ENCODE measurements at places on chromosomes 1 and 21.
A peak's percentile ranks its signal among the peaks of the same experiment; 100 is the strongest.

GRCh38 chr1:42966688-42967612 is 8.3 kb upstream of the SLC2A1 start:
- no peak for DNase-seq

DNA sequence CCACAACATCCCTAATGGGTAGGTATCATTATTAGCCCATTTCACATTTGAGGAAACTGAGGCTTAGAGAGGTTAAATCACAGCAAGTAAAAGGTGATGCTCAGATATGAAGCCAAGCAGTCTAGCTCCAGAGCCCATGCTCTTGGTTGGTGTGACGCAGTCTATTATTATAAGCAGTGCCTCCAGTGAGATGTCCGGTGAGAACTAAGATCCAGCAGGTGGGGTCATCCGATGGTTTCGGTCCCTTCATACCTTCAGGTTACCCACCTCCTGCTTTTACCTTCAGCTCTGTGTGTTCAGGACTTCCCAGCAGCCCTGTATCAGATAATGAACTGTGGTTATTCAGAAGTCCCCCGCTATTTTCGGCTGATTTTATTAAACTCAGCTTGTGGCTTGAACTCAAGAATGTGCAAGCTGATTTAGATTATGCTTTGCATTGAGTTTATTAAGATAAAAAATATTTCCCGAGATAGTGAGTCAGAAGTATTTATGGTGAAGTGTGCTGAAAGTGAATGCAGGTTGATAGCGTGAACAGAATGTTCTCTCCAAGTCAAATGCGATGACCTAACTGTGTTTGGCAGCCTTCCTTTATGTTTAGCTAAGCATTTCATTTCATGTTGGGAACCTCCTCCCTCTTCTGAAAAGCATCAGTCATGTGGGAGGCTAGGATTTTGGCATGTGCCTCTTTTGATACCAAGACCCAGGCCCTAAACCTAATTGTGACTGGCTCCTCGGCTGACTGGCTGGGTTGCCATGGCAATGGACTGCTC is 160.9 kb upstream of the UBE2U start:
- DNase-seq, result no peak

GRCh38 chr1:214051786-214052185 is 64.0 kb downstream of the PROX1 start:
- no peak for DNase-seq

- DNase-seq, result no peak
These were observed 104.9 kb downstream of the PTGS2 start for GRCh38 chr1:186575348-186575747.

DNA sequence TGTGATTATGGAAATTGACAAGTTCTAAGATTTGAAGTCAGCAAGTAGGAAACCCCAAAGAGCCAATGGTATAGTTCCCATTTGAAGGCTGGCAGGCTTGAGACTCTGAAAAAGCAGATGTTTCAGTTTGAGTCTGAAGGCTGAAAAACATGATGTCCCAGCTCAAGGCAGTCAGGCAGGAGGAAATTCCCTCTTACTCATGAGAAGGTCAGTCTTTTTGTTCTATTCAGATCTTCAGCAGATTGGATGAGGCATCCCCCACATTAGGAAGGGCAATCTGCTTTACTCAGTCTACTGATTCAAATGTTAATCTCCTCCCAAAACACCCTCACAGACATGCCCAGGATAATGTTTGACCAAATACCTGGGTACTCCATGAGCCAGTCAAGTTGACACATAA is 372.5 kb upstream of the ST6GALNAC5 start:
- DNase-seq, result no peak

DNA sequence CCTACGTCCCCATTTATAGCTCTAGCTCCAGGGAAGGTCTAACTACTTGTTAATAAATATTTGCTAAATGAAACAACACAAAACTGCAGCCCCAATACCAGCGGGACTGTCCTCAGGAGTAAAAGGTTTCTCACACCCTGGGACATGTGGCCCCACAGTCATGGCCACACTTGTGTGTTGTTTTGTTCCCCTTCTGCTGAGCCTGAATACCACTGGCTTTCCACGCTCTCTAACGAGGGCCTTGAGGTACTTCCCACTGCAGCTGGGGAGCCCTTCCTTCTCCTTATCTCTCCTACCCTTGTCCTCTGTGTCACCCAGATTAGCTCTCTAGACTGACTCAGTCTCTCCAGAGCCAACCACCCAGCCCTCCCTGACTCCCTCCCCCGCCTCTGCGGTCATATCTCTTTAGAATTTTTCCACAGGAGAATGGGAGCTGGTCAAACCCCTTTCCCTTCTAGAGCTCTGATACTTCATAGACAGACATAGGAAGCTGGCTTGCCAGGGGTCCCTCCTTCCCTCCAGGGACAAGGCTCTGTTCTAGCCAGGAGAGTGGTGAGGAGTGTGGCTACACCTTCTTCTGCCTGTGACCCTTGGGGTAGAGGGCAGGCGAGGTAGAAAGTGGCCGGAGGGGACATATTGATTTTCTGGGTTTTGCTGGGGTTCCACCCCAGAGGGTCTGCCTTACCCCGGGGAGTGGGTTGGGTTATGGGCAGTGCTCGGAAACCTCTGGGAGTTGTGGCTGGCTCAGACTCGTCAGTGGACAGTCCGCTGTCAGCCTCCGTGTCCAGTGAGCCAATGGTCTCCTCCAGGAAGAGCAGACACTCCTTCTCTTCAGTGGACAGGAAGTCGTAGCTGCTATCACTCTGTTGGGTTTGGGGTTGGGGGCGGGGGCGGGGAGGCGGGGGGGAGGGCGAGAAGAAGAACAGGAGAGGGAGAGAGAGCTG is 8.1 kb downstream of the C1orf116 start:
- no peak for DNase-seq

- peak; percentile 63 for DNase-seq
These were observed 8.1 kb upstream of the LEFTY1 start for GRCh38 chr1:225896937-225897549.

GRCh38 chr1:66326867-66327266 is 207.1 kb upstream of the SGIP1 start:
- DNase-seq, result no peak

DNA sequence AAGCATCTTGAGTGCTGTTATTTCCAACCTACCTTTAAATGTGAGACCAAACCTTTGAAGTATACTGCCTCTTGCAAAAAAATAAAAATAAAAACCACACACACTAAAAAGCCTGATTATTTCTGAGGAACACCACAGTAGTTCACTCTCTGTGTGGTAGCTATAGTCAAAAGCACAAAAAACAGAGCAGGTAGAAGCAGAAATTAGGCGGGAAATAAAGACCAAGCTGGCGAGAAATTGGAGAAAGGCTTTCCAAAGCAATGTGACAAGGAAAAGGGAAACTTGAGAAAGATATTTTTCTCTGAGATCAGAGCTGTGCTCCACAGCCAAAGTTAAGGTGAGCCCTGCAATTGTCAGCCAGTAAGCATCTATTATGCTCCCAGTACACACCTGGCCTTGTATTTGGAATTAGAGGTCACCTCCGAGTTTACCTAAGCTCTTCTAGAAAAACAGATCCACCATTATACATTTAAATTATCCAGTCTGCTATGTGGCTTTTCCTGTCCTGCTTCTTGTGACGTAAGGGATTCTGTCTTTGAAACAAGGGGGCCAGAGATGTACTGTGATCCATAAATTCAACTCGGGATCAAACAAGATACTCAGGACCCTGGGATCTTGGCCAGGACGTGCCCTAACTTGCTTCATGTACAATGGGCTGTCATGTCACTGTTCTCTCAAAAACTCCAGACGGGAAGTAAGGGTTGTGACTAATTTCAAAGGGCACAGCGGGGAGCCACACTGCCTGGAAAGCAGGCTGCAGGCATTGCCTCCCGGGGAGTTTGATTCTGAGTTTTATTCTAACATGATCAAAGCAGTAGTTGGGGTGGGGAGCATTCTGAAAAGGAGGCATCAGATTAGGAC is 39.8 kb upstream of the RAB4A start:
- no peak for DNase-seq

- DNase-seq, result no peak
These were observed 78.1 kb upstream of the ZNF644 start for GRCh38 chr1:91099746-91100621.

- DNase-seq, result no peak
These were observed 78.3 kb downstream of the UCHL5 start for GRCh38 chr1:192980856-192981255.

- DNase-seq, result no peak
These were observed 2.9 kb downstream of the SELENON start for GRCh38 chr1:25802915-25803314.

- DNase-seq, result no peak
These were observed 489.3 kb downstream of the RWDD3 start for GRCh38 chr1:95723346-95723745.

DNA sequence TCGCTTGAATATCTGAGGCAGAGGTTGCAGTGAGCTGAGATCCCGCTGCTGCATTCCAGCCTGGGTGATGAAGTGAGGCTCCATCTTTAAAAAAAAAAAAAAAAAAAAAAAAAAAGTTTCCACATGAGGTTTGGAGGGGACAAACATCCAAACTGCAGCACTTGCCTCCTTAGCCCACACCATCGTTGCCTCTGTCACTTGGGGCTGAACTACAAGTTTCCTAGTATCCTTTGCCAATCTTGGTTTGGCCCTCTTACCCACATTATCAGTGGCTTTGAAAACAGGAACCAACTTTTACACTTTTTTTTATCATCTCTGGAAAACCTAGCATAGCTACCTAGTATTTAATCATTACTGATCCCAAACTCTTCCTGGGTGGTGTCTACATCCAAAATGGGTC is 59.2 kb downstream of the CLSTN1 start:
- no peak for DNase-seq

GRCh38 chr1:200359610-200360163 is 50.1 kb downstream of the ZNF281 start:
- DNase-seq, result no peak

DNA sequence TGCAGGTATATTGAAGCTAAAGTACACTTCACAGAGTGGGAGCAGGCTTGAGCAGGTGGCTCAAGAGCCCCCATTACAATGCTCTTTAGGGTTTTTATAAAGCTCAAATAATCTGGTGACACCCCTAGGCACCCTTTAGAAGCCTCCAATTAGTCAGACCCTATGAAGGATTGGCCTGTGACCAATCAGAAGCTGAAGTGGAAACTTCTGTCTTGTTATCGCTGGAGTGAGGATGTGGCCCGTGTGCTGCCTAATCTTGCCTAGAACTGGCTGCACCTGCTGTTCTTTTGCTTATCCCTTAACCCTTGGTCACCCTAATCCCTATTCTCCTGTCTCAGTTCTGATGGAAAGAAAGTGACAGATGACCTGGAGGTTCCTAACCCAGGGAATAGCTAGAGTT is 70.8 kb upstream of the ABCG1 start:
- DNase-seq, result no peak

DNA sequence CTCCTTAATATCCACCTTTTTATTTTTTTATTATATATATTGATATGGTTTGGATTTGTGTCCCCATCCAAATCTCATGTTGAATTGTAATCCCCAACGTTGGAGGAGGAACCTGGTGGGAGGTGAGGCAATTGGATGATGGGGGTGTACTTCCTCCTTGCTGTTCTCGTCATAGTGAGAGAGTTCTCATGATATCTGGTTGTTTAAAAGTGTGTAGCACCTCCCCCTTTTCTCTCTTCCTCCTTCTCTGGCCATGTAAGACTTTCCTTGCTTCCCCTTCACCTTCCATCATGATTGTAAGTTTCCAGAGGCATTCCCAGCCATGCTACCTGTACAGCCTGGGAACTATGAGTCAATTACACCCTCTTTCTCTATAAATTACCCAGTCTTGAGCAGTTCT is 22.7 kb upstream of the CCSAP start:
- DNase-seq, result no peak

- no peak for DNase-seq
These were observed 28.5 kb downstream of the SERINC2 start for GRCh38 chr1:31441558-31441957.

DNA sequence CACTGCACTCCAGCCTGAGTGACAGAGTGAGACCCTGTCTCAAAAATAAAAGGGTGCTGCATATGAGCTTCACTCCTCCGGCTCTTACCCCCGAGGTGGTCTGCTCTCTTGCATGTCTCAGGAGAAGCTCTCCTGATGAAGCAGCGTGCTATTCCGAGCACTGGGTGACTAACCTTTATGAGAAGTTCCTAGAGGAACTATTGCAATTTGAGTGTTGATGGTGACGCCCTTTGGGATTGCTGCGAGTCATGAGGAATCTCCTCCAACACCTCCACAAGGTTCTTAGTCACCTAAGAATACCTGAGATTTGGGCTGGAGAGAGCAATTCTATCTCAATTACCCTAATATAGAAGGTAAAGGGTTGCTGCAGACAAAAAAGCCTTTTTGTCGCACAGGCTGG is 40.8 kb upstream of the TINAGL1 start:
- DNase-seq, result no peak

- no peak for DNase-seq
These were observed 490.6 kb downstream of the KIF26B start for GRCh38 chr1:245645406-245645805.

DNA sequence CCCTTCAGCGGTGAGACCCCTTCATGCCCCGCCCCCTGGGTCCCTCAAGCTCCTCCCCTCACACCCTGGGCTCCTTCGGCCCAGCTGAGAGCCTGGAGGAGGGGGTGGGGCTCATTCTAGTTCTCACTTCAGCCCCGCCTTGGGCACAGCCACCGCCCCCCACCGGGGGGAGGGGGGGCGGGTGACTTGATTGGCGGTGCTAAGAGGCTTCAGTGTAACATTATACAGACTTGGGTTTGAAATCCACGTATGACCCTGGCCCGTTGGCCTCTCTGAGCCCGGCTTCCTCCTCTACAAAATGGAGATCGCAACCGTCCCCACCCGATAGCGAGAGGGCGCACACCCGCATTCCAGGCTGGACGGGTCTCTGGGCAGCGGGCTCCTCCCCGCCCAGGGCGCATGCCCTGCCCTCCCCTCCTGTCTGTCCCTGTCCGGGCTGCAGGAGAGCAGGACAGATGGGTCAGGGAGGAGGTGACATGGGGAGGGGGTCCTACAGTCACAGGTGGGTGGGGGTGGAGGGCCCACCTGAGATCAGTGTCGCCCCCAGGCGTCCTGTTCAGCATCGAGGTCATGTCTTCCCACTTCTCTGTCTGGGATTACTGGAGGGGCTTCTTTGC is 5.1 kb downstream of the CLCNKB start:
- DNase-seq, result peak; percentile 19

DNA sequence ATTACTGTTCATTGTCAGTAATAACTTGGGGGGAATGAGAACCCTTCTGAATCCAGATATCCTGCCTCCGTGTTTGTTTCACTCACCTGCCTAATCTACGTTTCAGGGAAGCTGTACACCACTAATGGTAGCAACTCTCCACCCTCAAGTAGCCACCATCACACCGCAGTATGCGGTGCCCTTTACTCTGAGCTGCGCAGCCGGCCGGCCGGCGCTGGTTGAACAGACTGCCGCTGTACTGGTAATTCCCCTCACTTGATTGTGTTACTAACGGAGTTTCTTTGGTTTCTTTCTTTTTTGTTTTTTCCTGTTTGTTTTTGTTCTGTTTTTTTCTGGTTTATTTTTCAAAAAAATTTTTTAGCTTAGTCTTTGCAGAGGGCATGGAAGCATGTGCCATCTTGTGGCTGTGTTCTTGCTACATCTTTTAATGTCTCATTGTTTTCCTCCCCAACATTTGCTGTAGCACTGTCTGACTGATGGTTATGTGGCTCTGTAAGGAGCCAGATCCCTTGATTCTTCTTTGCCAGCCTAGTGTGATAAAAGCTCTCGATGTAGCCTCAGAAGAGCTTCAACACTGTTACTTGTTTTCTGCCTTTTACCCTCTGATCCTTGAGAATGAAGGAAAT is 15.9 kb upstream of the OLFML3 start:
- DNase-seq, result no peak

GRCh38 chr1:4825800-4826450 is 171.5 kb downstream of the AJAP1 start:
- DNase-seq, result no peak
